Hematopoietic multipotent progenitor cell treated with erythropoietin and hydrocortisone succinate and interleukin-3 and kit ligand, for 8 days (in vitro differentiated cells): ENCODE measurements at places on chromosomes 3 and 15.

DNA sequence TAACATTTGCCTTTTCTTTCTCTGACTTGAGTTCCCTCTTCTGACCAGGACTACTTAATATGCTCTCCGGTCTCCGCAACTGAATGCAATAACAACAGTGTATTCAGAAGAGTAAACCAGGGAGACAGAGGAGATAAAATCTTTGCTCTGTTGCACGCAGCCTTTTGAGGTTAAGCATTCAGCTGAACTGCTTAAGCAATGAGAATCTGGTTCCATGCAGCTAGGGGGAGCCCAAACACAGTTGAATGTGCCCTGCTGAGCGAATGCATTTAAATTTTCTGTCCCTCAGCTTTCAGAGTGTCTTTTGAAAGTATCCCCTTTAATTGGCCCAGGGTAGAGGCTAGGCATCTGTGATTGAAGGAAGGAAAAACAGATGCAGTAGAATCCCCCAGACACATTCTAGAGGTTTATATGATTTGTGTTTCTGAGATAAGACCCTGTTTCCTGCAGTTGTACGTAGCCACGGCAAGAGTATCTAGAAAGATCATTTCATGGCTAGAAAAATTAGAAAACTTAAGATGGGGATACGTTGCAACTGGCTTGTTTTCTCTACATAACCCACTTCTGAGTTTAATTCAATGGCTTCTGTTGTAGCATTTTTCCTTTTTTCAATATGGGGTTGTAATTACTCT is 309.6 kb downstream of the TUSC7 start:
- DNase-seq = peak; percentile 57

- DNase-seq = no peak
Measured at GRCh38 chr15:57377478-57377847, 1.2 kb downstream of the CGNL1 start.

DNA sequence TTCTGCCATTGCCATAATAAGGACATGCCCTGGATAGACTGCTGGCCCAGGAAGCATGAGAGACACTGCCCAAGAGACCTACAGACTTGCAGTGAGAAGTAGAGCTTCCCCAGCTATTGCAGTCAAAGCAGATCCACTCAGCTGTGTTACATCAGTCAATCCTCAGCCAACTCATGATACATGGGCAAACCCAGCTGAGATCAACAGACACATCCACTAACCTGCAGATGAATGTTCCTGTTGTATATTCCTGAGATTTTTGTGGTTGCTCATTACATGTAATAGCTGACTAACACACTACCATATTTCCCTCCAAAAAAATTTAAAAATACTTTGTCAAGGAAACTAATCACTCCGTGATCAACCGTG is 68.6 kb downstream of the DCLK3 start:
- DNase-seq = no peak

- DNase-seq = no peak
Measured at GRCh38 chr3:5136919-5137429, 14.9 kb downstream of the ARL8B start.

DNA sequence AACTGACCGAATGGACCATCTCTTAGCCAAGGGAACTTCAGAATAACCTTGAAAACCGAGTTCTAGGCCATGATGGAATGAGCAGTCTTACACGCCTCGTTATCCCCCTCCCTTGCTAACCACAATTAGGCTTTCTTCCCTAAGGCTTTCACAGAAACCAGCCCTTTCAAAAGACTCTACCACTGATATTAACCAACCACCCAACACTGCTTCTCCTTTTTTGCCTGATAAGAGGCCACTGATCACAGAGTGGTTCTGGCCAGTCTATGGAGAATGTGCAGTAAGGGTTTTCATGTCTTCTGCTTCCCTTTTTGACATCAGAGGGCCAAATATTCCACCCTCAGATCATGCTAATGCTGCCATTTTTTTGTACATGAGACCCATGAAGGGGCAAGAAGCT is 59.3 kb downstream of the MCF2L2 start:
- peak; percentile 94 for DNase-seq
